ENCODE measurements at places on chromosomes 11 and 22.

GRCh38 chr11:57360991-57361390, 20.0 kb downstream of the PRG3 start:
- no peak overlapping the region for H3K27ac ChIP-seq
- no peaks in the 10 kb centered on the region for H3K4me1 ChIP-seq
- no peak overlapping the region for H3K4me3 ChIP-seq
- H3K27me3 ChIP-seq: peaks cover 10% of the 10 kb centered on the region
- DNase-seq: no peak

DNA sequence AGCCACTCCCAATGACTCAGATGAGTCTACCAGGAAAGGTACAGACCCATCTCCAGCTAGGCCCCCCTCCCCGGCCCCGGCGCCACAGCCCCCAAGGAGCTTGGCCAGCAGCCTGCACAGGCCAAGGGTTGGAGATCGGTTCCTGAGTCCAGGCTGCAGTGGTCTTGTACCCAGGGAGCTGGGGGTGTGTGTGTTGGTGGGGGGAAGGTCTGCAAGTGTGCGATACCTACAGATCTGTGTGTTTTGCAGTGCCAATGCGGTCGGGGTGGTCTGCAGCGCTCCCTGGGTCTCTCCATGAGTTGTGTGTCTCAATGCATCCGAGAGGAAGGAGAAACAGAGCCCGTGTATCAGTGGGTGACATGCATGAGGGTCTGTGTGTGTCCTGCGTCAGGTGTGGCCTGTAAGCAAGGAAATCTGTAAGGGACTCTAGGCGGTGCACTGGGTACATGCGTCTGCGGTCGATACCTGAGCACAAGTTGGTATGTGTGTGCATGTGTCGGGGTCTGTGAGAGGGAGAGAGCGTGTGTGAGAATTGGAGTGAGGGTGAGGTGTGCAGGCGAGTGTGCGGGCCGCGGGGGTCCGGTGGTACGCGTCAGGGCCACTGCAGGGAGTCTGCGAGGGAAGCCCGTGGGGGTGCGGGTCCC, 645 bp downstream of the CDC42BPG start:
- peak overlapping the region; percentile 64 for H3K4me3 ChIP-seq
- DNase-seq: no peak
- H3K27ac ChIP-seq: peak overlapping the region; percentile 37
- no peaks in the 10 kb centered on the region for H3K27me3 ChIP-seq
- peaks cover 44% of the 10 kb centered on the region for H3K4me1 ChIP-seq
- peaks cover 14% of the 10 kb centered on the region for H3K36me3 ChIP-seq

DNA sequence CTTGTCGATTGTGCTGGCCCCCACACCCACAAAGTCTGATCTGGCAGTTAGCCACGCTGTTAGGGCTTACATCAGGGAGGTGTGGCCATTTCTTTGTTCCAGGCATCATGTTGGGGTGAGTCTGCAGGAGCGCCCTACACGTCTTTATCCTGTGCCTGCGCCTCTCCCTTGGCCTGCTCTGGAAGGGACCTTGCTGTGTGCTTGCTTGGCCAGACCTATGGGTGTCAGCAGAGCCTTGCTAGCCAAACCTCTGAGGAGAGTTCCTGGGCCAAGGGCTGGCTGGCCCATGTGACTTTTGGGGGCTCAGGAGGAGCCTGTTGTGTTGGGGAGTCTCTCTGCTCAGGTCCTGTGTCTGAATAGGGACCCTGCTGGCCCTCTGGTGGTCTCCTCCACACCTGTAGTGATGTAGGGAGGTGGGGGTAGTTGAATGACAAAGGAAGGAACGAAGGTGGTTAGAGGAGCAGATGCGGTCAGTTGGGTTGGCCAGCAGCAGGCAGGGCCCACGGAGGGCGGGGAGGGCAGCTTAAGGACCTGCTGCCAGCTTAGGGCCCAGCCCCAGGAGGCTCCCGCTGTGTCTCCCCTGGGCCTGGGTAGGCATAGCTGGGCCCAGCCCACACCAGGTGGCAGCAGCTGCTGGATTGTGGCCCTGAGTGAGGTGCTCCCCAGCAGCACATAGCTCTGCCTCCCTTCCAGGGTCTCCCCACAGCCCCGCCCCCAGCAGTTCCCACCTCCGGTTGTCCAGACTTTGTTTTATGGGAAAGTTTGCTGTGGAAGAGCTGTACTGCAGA, 7.9 kb downstream of the PPIL2 start:
- DNase-seq: no peak
- no peak overlapping the region for H3K27ac ChIP-seq
- peaks cover 52% of the 10 kb centered on the region for H3K36me3 ChIP-seq
- H3K4me3 ChIP-seq: no peak overlapping the region

GRCh38 chr11:88266157-88266556, 71.4 kb downstream of the CTSC start:
- no peak overlapping the region for H3K27ac ChIP-seq
- no peak for DNase-seq
- no peaks in the 10 kb centered on the region for H3K36me3 ChIP-seq

GRCh38 chr11:1456176-1456575, 30.4 kb downstream of the MOB2 start:
- H3K4me1 ChIP-seq: peaks cover 19% of the 10 kb centered on the region
- H3K36me3 ChIP-seq: no peaks in the 10 kb centered on the region
- H3K4me3 ChIP-seq: no peak overlapping the region
- H3K27me3 ChIP-seq: no peaks in the 10 kb centered on the region
- peak; percentile 61 for DNase-seq
- H3K27ac ChIP-seq: no peak overlapping the region

DNA sequence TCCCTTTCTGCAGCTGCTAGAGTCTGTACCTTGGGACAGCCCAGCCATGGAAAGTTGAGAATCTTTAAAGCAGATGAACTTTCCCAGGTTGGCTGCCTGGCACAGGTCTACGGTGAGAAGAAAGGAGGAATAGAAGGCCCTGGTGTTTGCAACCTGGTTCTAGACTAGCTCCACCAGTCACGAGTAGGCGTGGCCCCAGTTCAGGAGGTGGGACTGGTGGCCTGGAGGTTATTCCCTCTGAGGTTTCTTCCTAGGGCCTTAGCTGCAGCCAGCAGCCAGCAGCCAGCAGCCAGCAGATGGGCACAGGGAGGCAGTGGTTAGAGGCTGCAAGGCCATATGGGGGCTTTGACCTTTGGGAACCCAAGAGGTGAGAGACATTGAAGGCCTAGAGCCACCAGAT, 40.9 kb downstream of the PRDM11 start:
- H3K27me3 ChIP-seq: no peaks in the 10 kb centered on the region
- H3K36me3 ChIP-seq: peaks cover 88% of the 10 kb centered on the region
- no peak for DNase-seq
